ENCODE measurements at places on chromosomes 7 and 10. TPM values are rescaled to one million over a fixed set of nuclear protein-coding genes. Genes with fewer than 3 reads are reported as not detected.

DNA sequence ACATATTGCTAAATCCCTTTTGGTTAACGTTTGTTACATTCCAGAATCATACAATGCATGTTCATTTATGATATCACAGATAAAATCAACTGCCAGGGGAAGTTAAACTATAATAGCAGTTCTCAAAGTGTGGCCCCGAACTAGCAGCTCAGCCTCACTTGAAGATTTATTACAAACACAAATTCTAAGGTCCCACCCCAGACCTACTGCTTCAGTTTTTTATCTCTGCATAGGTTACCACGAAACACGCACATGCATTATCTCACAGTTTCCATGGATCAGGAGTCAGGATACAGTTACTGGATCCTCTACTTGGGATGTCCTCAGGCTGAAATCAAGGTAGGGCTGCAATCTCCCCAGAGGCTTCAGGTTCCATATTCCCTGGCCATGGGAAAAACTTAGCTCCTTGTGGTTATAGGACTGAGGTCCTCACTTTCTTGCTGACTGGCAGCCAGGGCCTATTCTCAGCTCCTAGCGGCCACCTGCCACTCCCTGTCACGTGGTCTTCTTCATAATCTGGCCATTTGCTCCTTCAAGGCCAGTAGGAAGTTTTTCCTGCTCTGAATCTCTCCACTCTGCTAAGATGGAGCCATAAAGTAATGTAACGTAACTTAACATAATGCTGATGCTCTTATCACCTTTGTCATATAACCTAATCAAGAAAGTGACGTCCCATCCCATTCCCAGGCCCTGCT, 50.5 kb upstream of the YAE1 start:
- DNase-seq = no peak

- DNase-seq = no peak
These were observed 350.9 kb downstream of the RNLS start for GRCh38 chr10:88232029-88232895.

- DNase-seq = no peak
These were observed 28.7 kb upstream of the ARHGAP22 start for GRCh38 chr10:48633381-48634197.

The TMEM196 gene
- not detected for total RNA-seq

The SPDYE5 gene
- not detected for total RNA-seq

GRCh38 chr7:44103923-44104859, at the start of gene AEBP1:
AEBP1 (plus strand) TSS chr7:44104345; CDS start chr7:44104666, 321 bp downstream.
- no peak for DNase-seq

The ENO4 gene
- 0.35 TPM for total RNA-seq

DNA sequence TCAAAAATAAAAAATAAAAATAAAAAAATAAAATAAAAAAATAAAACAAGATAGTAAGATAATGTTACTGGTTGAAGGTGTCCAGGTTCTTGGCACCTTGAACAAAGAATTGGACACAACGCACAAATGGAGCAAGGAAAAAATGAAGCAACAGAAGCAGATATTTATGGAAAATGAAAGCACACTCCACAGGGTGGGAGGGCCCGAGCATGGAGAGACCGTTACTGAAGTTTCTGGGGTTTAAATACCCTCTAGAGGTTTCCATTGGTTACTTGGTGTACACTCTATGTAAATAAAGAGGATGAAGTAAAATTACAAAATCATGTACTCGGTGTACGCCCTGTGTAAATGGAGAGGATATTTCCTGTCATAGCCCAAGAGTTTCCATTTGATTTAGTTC, 15.7 kb upstream of the PFKP start:
- no peak for DNase-seq

The CNPY1 gene
- total RNA-seq = not detected

The PIP gene
- total RNA-seq = not detected

The FAM204A gene
- total RNA-seq = 27.3 TPM

The HOXA4 gene
- 2.3 TPM for total RNA-seq

GRCh38 chr7:99121496-99122021, 22.3 kb downstream of the SMURF1 start:
- no peak for DNase-seq

Measured in PC-3 (cell line).